ENCODE measurements at places on chromosomes 7 and 10.
A peak's percentile ranks its signal among the peaks of the same experiment; 100 is the strongest.

DNA sequence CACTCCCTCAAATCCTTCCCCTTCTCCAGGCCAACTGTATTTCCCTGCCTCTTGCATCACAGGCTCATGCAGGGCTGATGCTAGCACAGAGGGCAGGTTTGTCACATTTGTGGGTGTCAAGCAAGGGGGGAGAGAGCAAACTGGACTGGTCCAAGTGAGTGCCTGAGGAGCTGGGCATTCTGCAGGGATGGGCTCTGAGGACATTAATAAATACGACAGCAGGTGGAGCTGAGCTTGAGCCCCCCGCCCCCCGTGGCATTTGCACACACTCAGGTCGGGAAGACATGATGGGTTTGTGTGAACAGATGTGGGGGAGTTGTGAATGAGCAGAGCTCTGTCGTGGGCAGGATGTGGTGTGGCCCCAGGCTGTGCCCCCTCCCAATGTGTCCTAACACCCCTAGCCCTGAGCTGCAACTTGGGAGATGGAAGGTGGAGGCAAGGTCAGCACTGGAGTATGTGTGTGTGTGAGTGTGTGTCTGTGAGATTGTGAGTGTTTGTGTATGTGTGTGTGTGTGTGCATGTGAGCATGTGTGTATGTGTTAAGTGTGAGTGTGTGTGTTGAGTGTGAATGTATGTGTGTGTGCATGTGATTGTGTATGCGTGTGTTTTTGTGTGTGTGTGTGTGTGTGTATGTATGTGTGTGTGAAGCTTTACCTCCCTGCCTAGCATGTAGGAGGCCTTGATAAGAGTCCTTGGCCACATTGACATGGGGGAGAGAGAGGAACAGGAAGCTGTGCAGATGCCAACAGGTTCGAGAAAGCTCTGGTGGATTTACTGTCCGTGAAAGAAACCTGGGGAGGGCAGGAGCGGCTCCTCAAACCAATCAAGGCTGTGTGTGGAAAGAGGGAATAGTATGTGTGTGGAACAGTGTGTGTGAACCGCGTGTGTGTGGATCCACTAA is 9.1 kb downstream of the RASSF4 start:
- no peak for DNase-seq
- peaks cover 26% of the 10 kb centered on the region for H3K4me1 ChIP-seq
- no peaks in the 10 kb centered on the region for H3K27me3 ChIP-seq
- peaks cover 6% of the 10 kb centered on the region for H3K36me3 ChIP-seq
- H3K27ac ChIP-seq = no peak overlapping the region
- no peak overlapping the region for H3K4me3 ChIP-seq

DNA sequence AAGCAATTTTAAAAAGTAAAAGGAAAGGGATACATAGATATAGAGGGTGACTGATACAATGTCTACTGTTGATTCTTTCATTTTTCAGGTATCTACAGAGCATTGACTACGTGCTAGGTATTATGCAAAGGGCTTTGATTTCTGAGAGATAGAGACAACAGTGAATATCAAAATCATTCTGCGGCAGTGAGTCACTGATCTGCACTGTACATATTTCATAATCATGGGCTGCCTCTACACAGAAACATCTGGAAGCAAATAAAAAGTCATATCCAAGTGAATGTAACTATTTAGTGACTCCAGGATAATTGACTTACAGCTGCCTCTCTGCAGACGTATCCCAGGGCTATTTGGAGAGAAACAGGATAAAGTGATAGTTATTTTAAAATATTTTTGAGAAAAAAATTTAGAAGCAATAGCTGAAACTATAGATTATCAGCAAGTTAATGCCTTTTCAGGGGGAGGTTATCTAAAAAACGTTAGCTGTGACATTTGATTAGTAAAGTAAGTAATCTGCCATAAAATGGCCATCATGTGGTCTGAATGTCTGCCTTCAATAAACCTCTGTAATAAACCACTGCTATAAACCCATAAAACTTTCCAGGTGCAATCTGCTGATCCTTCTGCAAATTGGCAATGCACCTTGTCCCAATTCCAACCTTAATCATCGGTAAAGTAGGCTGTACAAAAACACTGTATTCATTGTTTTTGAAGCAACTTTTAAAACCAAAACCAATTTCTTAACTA is 43.7 kb downstream of the CPXM2 start:
- no peaks in the 10 kb centered on the region for H3K4me1 ChIP-seq
- H3K36me3 ChIP-seq = no peaks in the 10 kb centered on the region
- no peak for DNase-seq
- no peak overlapping the region for H3K4me3 ChIP-seq
- H3K27ac ChIP-seq = no peak overlapping the region
- H3K27me3 ChIP-seq = peaks cover 3% of the 10 kb centered on the region

GRCh38 chr10:76129213-76129612 is 697.8 kb downstream of the LRMDA start:
- H3K27me3 ChIP-seq = no peaks in the 10 kb centered on the region
- peaks cover 43% of the 10 kb centered on the region for H3K4me1 ChIP-seq
- no peak for DNase-seq
- H3K27ac ChIP-seq = no peak overlapping the region
- no peak overlapping the region for H3K4me3 ChIP-seq

DNA sequence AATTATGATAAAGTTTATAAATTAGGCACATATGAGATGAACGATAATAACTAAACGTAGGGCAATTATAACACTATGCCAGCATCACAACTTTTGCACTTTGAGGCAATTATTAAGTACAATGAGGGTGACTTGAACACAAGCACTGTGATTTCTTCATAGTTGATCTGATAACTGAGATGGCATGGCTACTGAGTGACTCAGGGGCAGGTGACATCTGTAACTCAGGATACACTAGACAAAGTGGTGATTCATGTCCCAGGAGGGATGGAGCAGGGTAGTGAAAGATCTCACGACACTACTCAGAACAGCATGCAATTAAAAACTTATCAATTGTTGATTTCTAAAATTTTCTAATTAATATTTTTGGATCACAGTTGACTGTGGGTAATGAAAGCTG is 98.3 kb upstream of the ARHGAP21 start:
- H3K4me3 ChIP-seq = no peak overlapping the region
- peaks cover 3% of the 10 kb centered on the region for H3K4me1 ChIP-seq
- H3K27ac ChIP-seq = no peak overlapping the region
- no peak for DNase-seq
- no peaks in the 10 kb centered on the region for H3K36me3 ChIP-seq

DNA sequence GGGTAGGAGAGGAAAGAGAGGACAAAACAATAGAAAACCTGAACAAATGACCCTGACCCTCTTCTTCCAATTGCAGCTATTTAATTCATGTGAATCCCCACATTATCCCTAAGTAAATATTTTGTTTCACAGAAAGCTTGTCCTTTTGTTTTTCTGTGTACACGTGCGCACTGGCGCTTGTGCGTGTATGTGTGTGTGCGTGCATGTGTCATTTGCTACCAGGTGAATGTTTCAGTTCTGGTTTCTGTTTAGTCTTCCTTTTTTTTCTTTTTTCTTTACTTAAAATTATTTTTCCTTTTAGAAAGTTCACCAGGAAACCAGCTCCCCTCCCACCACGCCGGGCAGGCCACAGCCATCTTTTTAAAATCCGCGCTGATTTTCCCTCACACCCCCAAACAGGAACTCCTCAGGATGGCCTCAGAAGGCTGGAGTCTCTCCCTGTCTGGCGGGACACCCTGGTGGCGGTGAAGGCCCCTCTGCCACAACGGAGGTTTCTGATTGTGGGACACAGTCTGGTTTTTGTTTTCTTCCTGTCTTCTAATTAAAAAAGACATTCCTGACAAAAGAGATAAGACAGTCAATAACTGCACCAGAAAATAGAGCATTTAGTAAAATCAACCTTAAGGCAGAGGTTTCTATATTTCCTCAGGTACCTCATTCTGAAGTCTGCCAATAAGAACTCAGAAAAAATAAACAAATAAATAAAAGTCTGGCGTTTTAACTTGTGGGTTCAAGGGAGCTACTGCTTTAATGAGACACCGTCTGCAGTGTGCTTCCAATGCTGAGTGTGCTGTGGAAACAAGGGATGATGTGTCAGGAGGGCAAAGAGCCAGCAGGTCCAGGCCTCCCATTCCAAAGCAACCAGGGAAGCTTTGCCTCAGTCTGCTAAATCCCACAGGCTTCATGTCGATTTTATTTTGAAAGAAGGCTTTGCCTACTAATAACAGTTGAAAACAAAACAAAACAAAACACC is 17.4 kb downstream of the IRF5 start:
- H3K36me3 ChIP-seq = peaks cover 21% of the 10 kb centered on the region
- DNase-seq = no peak
- H3K27ac ChIP-seq = peak overlapping the region; percentile 72

- peak overlapping the region; percentile 99 for H3K27ac ChIP-seq
- H3K4me3 ChIP-seq = peak overlapping the region; percentile 99
- peak; percentile 90 for DNase-seq
- H3K27me3 ChIP-seq = no peaks in the 10 kb centered on the region
- no peaks in the 10 kb centered on the region for H3K36me3 ChIP-seq
Measured at GRCh38 chr7:140696024-140696679, 356 bp upstream of the NDUFB2 start.

DNA sequence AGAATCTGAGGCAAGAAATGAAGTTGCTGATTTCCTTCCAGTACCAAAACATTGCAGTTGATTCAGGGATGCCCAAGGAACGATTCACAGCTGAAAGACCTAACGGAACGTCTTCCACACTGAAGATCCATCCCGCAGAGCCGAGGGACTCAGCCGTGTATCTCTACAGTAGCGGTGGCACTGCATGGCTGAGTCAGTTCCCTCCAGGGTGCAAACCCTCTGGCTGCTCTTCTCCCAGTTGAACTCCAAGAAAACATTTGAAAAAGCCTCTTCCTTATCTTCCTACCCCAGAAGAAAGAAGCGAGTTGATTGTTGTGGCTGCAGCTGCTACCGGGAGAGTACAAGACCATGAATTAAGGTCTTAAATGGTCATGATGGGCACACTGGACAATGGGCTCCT is 147.1 kb upstream of the PRSS1 start:
- H3K36me3 ChIP-seq = no peaks in the 10 kb centered on the region
- no peaks in the 10 kb centered on the region for H3K4me1 ChIP-seq
- H3K27me3 ChIP-seq = peaks cover 38% of the 10 kb centered on the region
- no peak overlapping the region for H3K27ac ChIP-seq

DNA sequence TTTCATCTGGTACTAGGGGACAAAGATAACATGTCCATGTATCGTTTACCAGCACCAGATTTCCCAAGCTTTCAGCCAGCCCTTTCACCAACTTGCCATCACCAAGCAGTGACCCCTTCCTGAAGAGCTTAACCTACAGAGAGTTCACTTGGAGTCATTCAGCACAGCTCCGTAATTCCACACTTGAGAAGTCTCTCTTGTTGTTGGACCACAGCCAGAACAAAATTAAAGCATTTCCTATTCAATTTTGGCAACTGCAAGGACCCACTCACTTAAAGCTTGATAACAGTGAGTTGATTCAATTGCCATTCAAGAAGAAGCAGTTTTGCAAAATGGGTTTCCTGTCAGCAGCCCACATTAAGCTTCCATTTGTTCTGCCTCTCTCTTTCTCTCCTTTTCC is 88.5 kb upstream of the LRRTM3 start:
- no peaks in the 10 kb centered on the region for H3K36me3 ChIP-seq
- H3K4me1 ChIP-seq = peaks cover 8% of the 10 kb centered on the region
- DNase-seq = no peak
- H3K4me3 ChIP-seq = no peak overlapping the region
- H3K27ac ChIP-seq = no peak overlapping the region
- no peaks in the 10 kb centered on the region for H3K27me3 ChIP-seq

DNA sequence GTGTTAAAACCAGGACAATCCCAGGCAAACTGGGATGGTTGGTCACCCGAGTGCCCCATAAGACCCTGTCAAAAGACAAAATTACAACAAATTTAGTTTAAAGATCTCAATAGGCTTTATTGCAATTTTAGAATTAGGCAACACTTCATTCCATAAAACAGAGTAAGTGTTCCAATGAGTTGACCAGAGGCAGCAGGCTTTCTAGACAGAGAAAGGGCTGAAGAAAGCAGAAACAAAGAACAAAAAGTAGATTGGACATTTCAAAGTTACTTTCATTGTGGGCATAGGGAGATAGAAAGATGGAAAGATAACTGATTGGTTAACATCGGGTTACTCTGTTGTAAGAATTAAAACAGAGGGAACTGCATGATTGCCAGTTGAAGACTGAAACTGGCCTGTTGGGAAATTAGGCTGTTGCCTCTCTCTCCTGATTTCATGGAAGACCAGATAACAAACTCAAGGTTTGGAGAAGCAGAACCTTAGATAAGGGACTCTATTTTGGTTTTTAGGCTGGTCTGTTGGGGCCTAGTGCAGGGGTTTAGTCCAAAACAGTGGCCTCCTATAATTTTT is 36.3 kb downstream of the ENTPD1 start:
- no peak overlapping the region for H3K4me3 ChIP-seq
- H3K27me3 ChIP-seq = no peaks in the 10 kb centered on the region
- no peaks in the 10 kb centered on the region for H3K4me1 ChIP-seq
- DNase-seq = no peak
- H3K36me3 ChIP-seq = no peaks in the 10 kb centered on the region
- no peak overlapping the region for H3K27ac ChIP-seq

DNA sequence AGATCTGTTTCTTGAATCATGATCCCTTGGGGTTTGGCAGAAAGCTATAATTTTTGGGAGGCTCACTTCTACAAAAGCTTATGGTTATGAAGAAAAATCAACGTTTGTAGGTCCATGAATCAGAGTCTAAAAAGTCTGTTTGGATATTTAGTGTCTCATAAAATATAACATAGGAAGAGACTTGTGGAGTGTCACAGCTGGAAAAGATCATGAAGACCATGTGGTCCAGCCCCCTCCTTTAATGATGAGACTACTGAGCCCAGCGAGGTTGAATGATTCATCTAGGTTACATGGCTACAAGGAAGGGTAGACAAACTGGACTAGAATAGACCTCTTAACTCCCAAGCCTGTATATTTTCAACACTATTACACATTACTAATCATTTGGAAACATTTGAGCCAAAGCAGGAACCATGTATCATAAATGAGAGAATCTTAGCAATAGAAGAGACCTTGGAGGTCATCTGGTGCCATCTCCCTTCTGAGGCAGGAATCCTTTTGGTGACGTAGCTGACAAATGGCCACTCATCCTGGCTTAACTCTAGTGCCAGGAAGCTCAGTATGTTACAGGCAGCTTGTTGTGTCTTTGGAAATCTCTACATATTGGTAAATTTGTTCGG is 152.5 kb downstream of the CREB5 start:
- H3K4me1 ChIP-seq = no peaks in the 10 kb centered on the region
- no peak overlapping the region for H3K4me3 ChIP-seq
- no peak overlapping the region for H3K27ac ChIP-seq
- H3K27me3 ChIP-seq = peaks cover 12% of the 10 kb centered on the region

GRCh38 chr10:79936625-79937615 is 12.0 kb downstream of the SFTPD start:
- no peaks in the 10 kb centered on the region for H3K4me1 ChIP-seq
- H3K27me3 ChIP-seq = no peaks in the 10 kb centered on the region
